Activated CD4-positive, alpha-beta T cell treated with anti-CD3 and anti-CD28 coated beads for 48 hours (primary cell): ENCODE measurements at places on chromosomes 11 and 22.

DNA sequence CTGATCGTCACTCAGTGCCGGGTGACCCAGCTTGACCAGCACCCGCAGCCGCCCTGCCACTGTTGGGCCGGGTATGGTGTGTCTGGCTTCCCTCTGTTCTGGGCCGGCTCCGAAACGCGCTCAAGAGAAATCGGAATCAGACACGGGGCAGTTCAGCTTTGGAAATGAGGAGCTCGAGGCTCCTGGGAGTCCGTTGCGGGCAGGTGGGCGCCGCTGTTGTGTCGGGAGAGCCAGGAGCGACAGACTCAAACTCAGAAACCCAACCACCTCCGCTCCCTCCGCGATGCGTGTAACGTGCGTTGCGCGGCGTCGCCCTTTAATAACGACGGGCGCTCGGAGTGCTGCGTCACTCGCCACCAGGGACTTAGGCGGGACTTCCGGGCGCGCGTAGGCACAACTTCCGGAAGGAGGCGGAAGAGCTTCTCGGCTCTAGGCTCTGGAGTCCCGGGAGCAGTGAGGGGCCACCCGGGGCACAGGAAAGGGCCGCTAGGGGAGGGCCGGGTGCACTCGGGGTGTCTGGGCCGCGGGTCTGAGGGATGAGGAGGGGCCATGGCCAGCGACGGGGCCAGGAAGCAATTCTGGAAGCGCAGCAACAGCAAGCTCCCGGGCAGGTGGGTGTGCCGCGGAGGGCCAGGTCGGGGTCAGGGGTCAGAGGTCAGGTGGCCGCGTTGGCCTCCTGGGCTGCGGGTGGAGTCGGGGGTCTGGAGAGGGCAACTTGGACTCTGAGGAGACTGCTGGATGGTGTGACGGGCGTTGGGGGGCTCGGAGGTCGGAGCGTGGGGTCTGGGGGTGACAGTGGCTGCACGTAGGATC lies at the start of gene TBC1D22A:
TSS of gene TBC1D22A (plus strand) at position 413 of the 813 bp plus-strand sequence. CDS start at position 550, 137 bp downstream.
- DNase-seq = peak; percentile 97

- DNase-seq = no peak
Observed at GRCh38 chr22:24069721-24070120, 58.6 kb downstream of the CABIN1 start.

DNA sequence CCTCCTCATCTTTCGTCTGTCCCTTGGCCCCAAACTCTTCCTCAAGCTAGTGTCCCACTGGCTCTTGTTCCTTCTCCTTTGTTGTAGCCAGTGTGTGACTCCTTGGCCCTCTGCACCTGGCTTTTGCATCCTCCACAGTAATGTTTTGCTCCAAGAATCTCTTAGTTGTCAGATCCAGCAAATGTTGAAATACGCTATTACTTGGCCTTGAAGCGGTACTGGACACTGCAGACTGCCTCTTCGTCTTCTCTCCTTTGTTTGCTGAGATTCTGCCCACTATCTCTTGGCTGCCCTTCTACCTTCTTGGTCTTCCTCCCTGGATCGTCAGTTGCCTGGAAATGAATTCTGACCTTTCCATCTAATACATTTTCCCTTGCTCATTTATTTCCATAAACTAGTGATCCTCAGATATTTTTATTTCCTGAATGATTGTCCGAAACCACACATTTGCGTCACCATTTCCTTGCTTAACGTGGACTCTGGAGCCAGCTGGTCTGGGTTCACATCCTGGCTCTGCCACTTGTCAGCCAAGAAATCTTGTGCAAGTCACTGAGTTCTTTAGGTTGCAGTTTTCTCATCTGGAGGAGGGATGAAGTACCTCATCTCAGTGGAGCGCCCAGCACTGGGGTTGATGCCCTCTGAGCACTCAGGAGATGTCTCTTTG lies 113.6 kb downstream of the LDLRAD3 start:
- DNase-seq = no peak

DNA sequence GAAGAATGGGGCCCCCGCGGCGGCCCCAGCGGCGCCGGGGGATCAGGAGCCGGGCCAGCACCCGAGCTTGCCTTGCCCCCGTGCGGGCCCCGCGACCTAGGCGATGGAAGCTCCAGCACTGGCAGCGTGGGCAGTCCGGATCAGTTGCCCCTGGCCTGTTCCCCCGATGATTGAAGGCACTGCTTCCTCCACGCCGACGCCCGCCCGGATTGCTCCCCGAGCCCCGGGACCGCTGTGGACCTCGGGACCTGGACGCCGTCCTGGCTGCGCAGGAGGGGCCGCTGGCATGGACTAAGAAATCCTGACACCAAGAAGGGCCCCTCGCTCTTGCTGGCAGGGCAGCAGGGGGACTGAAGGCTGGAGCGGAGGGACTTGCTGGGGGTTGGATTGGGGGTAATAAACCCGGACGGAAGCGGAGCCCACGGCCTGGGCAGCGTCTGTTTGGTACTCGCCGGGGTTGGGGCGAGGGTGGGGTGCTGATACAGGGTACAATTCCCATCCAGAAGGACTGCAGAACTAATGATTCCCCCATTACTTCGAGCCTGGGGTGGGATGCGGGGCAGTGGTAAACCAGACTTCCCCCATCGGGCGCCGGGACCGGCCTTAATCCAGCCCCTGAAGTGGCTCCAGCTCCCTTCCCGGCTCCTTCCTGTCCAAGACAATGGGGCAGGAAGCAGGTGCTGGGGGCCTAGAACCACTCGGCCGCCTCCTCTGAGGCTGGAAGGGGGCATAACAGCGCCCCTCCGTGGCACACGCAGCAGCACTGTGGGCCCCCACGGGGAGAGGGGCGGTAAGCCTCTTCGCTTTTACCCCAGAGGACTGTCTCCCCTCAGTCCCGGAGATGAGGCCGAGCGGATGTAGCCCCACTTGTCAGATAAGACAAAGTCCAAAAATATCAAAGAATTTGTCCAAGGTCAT lies 1.0 kb downstream of the CCDC85B start:
- peak; percentile 54 for DNase-seq

DNA sequence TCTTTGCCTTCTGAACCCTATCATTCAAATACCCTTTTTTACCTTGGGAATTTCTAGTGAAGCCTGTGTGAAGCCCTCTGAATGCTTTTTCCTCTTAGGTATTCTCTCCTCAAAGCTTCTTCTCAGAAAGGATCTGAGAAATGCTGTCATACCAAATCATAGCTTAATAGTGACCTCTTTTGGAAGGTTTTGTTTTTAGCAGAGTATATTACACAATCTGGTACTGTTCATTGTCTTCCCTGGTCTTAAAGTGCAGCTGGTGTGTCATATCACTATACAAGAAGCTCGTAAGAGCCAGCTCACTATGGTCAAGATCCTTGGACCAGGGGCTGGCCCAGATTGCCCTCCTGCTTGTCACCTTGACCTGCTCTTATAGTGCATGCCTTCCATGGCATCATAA lies 204.4 kb upstream of the ANO5 start:
- DNase-seq = no peak

- DNase-seq = no peak
Observed at GRCh38 chr11:47857892-47858543, 9.9 kb upstream of the NUP160 start.

DNA sequence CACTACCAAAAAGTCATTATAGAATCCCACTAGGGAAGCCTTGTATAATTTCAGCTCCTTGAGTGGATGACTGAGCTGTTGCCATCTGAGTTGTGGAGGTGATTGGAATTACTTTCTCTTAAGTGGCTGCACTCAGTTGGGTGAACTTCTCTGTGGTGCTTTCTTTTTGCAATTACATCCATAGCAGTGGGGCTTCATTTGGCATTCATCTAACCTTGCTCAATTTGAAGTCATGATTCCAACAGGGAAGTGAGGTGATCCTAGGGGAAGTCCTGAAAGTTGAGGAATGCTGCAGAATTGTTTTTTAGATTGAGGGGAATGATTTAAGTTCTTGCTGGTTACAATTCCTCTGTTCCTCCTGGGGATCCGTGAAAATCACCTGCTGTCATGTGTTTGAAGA lies 39.6 kb downstream of the ARHGAP42 start:
- DNase-seq = no peak

GRCh38 chr11:14312736-14313438 lies 46.1 kb downstream of the RRAS2 start:
- DNase-seq = no peak

DNA sequence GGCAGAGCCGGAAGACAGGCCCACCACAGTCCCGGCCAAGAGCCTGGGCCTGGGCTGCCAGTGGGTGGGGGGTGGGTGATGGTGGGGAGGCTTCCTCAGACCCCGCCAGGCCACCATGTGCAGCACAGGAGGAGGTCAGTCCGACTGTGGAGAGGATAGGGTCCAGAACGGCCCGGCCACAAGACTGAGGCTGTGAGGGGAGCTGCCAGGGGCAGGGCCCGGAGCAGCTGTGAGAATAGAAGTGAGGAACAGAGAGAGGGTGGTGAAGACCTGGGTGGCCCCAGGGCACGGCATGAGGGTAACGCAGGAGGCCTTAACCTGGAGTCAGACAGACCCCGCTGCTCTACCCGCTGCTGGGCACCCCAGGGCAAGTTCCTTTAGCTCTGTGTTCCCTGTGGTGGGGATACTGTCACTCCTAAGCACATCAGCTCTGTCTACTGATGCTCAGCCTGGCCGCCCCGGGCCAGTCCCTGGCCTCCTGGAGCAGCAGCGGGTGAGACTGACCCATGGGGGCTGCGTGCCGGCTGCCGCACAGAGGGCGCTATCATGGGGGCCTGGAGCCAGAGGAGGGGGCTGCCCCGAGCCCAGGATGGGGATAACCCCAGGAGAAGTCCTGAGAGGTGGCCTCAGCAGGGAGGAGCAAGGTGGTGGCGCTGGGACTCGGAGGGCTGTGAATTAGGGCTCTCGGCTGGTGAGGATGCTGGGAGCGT lies 1.7 kb downstream of the FERMT3 start:
- DNase-seq = no peak

DNA sequence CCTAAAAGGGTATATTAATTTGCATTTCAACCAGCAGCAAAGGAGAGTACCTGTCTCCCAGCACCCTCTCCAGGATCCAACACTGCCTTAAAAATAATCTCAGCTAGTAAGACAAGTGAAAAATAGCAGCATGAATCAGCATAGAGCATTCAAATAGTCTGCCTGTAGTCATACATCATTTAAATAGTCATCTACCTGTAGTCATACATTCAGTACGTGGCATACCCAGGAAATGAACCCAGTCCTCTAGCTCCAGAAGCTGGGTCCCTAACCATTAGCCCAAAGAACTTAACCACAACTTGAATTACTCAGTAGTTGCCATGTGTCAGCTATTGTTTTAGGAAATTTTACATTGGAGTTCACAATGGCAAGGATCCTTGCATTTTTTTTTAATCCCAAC lies 9.3 kb downstream of the TENM4 start:
- DNase-seq = no peak

DNA sequence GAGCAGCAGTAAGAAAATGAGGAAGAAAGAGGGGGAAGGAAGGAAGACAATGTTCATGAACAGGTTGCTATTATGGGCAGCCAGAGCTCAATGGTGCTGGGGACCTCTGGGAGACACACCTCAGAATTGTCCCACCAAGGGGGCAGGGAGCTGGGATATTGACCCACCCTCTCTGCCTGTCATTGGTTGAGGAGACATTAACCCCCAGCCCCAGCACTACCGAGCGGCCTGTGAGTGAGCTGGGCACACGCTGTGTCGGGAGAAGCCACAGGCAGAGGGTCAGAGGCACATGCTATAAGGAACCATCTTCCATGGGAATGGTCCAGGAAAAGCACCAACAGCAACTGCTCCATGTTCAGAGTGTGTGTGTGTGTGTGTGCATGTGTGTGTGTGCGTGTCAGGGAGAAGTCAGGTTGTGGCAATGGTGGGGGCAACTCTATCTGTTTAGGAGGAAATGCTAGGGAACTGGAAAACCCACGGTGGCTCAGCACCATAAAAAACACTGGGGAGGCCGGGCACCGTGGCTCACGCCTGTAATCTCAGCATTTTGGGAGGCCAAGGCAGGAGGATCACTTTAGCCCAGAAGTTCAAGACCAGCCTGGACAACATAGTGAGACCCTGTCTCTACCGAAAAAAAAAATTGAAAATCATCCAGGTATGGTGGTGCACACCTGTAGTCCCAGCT lies 49.2 kb downstream of the CD6 start:
- DNase-seq = no peak

DNA sequence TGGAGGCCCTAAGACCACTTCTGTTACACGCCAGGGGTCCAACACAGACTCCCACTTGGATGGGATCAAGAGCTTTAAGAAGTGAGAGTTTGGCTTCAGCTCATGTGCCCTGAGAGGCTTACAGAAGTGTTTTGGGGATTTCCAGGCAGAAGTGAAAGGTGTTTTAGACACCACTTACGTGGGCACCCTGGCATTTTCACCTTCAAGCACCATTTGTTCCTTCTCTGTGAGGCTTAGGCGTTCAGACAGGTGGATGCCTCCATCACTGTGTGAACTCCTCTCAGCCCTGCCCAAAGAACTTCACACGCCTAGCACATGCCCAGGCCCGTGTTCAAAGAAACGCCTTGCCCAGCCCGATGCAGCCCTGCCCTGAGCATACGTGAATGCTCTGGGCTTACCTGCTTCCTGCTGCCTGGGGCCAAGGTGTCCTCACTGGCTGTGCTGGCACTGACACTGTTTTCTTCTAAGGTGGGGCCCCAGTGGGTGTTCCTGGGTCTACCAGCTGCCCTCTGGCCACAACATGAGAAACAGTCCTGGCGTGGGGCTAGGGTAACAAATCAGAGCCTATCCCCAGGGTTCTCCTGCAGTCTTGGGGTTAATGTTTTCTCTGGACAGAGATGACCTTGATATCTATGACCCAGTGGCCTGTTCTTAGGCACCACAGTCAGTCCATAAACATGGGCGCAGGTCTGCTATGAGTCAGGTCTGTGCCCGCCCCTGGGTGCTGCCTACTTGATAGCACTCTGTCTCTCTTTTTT lies 34.0 kb downstream of the AMPD3 start:
- no peak for DNase-seq

DNA sequence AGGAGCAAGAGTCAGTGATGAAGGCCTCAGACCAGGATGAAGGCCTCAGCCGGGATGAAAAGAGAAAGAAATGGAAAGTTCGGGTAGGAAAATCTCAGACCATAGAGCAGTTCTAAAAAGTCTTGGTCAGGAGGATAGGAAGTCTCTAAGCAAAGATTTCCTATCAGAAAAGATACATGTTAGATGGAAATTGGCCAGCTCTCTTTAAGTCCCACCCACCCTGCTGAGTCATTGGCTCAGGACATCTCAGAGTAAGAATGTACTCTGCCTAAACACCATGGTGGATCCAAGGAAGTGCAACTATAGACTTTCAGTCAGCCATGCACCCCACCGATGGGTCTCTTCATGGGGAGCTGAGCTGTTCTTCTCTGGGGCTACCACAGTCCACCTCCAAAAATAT lies 4.4 kb downstream of the OR8B3 start:
- DNase-seq = no peak

GRCh38 chr11:109747839-109748238 lies 325.8 kb downstream of the C11orf87 start:
- no peak for DNase-seq

DNA sequence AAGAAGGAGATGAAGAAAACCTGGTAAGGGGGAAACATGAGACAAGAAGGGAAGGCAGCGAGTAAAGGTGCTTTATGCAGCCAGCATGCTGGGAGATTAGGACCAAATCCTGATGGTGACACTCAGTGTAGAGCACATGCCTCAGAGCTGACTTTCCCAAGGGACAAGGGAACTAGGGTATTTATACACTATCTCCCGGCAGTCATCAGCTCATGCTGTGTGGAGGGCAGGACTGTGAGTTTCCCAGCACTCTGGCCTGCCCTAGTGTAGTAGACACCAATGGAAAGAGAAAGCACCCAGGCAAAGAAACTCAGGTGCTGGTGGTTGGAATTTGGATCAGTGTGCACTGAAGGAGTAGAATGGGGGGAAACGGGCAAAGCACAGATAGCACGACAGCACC lies 128.3 kb upstream of the CSNK2A3 start:
- no peak for DNase-seq

- no peak for DNase-seq
Observed at GRCh38 chr11:14451825-14452224, 47.8 kb downstream of the COPB1 start.

GRCh38 chr22:38745676-38746460 lies 9.9 kb downstream of the SUN2 start:
- no peak for DNase-seq

GRCh38 chr11:104146421-104146820 lies 17.5 kb downstream of the PDGFD start:
- no peak for DNase-seq
